Left ventricle myocardium inferior (tissue), 1 donor: ENCODE measurements at places on chromosomes 2 and 18.

DNA sequence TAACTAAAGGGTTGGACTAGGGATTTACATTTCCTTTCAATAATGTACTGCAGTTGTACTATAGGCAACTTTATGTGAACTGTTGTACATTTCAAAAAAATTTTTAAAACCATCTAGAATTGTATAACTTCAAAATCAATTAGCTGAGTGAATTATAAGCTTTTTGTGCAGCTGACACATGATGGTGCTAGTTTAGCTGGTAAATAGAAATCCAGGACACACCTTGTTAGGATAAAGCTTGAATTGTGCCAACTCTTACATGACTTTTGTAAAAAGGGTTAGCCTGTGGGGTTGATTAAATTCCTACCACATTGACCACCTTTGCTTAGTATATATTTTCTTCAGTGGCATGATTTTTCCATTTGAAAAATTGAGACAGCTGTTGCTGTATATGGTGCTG, 104.4 kb downstream of the CPS1 start:
- no peak for DNase-seq

- DNase-seq = no peak
These were observed 8.2 kb downstream of the FBXO15 start for GRCh38 chr18:74139411-74139810.

DNA sequence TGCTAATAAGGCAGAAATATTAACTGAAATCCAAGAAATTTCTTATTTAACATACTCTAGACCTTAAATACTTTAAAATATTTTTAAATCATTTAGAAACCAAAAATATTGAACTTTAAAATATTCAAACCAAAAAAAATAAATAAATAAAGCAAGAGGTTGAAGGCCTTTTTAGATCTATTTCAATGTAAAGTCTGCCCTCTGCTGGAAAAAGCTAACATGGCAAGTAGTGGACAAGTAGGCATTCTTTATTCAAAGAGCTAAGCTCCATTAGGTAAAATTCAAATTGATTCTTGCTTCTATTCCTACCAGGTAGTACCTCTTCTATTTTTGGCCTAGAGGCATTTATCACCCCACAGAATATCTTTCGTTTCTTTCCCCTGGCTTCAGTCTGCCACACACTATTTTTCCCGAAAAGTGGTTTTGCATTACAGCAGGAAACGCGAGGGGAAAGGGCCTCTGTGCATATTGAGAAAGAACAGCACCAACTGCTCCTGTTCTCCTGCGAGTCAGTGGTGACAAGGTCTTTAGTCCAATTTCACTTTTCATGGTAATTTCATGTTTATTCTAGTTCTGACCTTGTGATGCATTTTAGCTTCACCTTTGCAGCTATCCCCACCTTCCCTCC, 20.4 kb downstream of the IFIH1 start:
- DNase-seq = no peak

GRCh38 chr2:229800997-229801754, 86.8 kb upstream of the DNER start:
- peak; percentile 22 for DNase-seq

DNA sequence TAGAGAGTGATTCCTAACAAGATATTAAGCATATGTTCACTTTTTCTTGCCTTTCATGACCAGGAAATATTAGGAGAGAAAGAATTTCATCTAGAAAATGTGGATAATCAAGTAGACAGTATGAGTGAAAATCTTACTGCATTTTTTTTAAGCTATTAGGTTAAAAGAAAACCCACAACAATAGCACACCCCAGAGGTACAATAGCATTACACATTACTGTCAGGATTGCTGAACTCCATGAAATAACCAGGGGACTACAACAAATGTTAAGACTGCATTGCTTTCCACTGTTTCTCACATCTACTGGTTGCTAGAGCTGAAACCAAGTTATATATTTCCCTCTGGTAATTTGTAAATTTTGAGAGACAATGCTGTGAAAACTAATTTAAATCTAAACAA, 33.7 kb downstream of the KLF7 start:
- no peak for DNase-seq

GRCh38 chr2:150732064-150732463, 244.6 kb upstream of the RND3 start:
- no peak for DNase-seq

- DNase-seq = no peak
These were observed 94.7 kb downstream of the ANKRD44 start for GRCh38 chr2:197215748-197216360.

GRCh38 chr2:219296142-219296541, 13.1 kb downstream of the PTPRN start:
- DNase-seq = no peak

DNA sequence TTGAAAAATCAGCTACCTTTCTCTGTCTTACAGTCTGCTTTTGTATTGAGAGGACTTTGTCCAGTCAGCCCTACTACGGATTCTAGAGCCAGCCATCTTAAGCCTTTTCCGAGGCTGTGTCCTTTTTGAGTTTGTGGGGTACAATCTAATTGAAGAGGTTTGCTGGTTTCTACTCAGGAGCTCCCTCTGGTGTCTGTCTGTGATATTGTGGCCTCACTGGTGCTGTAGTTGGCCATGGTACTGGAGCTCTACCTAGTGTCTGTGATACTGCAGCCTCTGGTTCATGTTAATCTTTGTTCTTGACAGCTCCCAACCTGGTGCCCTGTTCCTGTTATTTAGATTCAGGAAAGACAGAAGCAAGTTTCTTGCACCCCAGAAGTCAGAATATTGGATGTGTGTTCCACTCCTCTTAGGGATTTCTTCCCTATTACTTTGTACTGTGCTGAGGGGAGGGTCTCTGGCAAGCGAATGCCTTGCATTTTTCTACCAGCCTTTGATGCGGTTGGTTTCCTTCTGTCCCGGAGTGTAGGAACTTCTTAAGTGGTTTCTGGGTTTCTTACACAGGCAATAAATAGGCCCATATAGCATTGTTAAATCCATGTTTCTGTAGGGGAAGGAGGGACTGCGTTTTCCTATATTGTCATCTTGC, 78.5 kb downstream of the ACSL3 start:
- no peak for DNase-seq

GRCh38 chr18:36051760-36052159, 15.6 kb downstream of the RPRD1A start:
- no peak for DNase-seq

DNA sequence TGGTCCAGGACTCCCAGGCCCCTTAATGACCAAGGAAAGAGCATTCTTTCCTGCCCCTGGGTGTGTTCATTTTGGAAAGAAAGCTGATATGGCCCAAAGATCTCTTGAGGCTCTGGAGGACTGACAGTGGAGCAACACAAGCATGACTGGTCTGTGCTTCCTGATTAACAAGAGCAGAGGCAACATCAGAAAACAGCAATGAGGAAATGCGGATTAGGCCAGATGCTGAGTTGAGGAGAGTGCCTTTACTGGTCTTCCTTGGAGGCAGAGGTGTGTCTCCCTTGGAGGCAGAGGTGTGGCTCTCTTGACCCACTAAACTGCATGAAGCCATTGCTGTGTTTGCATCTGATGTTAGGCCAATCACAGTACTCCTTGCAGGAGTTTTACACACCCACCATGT, 19.9 kb downstream of the IL36B start:
- DNase-seq = no peak

DNA sequence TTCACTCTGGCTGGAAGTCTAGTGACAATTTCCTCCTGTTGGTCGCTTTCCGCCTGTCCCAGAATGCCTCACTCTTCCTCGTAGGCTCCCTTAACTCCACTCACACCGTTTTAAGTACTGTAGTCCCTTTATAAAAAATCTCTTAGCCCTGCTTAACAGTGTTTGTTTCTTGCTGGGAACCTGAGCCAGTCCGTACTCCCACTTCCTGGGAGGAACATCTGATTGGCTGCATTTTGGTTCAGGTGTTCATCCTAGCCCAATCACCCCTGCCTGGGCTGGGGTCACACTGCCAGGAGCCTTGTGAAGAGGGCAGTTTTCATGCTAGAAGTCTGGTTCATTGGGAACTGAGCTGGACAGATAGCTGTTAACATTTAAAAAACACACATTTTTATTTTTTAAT, 25.6 kb upstream of the TOGARAM2 start:
- DNase-seq = no peak

GRCh38 chr2:235520787-235521186, 26.9 kb downstream of the AGAP1 start:
- DNase-seq = no peak

- DNase-seq = peak; percentile 59
These were observed 34.4 kb downstream of the LGALSL start for GRCh38 chr2:64488050-64488974.

DNA sequence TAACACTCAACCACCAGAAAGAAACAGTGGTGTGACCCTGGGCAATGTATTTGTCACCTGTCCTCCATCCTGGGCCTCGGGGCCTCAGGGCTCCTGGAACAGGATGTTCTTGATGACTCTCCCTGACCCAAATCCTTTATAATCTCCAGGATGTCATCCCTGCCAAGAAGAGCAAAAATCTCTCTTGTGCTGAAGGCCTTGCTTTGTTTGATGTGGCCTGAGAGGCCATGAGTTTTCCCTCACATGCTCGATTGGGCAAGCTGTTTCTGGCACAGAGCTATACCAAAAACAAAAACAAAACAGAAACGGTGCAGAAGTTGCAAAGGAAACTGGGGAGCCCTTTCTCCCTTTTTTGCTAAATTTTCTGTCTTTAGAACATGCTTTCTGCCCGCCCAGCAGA, 35.7 kb upstream of the ST3GAL5 start:
- DNase-seq = peak; percentile 59

DNA sequence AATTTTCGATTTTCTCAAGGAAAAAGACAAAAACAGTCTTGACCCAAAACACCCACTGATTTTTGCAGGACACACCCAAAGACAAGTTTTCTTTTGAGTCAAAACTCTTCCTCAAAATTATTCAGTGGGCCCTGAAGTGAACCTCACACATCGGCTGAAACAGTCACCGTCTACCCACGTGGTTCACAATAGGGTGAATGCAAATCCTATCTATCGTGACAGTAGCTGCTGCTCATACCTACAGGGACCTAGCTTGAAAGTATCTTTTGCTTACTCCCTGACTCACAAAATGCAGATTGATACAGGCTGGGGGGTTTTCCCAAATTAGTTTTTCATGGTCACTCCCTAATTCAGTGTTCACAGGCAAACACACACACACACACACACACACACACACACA, 10.7 kb upstream of the CD226 start:
- no peak for DNase-seq

DNA sequence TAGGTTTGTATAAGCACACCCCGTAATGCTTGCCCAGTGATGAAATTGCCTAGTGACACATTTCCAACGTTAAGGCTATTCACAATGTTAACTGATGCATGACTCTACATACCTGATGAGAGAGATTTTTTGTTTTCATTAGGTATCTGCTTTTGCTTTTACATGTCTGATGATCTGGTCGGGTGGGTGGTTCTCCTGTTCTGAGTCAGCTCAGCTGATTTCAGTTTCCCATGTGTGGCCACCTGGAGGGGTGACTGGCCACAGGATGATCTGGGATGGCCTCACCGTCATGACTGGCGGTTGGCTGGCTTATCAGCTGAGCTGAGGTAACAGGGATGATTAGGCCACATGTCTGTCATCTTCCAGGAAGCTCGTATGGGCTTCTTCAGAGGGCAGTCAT, 33.8 kb upstream of the ACYP2 start:
- DNase-seq = no peak

GRCh38 chr2:48685126-48685525, 67.5 kb downstream of the GTF2A1L start:
- no peak for DNase-seq

- no peak for DNase-seq
These were observed 59.5 kb downstream of the PUM2 start for GRCh38 chr2:20291106-20291564.

DNA sequence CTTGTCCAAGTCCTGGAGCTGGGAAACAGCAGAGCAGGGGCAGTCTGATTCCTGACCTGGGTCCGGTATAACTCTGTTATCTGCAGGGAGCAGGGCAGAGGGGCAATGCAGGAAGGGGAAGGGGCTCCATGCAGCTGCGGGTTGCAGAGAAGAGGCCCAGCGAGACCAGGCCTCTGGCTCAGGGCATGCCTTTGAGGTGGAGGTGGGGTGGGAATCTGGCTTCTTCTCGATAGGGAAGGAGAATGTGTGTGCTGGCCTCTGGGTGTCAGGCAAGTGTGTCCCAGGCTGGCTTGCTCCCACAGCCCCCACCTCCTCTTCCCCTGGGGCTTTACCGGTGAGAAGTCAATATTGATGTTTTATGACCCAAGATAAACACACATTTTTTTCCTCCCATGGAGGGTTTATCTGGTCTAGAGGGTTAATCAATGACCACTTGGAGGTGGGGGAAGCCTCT, 187.1 kb upstream of the HAAO start:
- DNase-seq = no peak

DNA sequence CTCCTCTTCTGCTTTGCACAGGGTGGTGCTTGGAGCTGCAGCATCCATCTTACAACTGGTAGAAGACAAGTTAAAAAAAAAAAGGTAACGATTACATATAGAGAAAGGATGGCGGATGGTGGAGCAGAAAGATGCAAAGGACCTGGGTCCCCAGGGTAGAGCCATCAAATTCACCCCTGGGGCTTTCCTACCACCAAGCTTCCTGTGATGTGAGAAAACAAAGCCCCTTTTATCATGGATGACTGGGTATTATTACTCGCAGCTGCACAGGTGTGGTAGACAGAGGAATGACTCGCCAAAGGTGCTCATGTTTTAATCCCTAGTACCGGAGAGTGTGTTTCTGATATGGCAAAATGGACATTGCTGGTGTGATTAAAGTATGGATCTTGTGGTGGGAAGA, 1.3 kb upstream of the ACOXL start:
- DNase-seq = no peak

DNA sequence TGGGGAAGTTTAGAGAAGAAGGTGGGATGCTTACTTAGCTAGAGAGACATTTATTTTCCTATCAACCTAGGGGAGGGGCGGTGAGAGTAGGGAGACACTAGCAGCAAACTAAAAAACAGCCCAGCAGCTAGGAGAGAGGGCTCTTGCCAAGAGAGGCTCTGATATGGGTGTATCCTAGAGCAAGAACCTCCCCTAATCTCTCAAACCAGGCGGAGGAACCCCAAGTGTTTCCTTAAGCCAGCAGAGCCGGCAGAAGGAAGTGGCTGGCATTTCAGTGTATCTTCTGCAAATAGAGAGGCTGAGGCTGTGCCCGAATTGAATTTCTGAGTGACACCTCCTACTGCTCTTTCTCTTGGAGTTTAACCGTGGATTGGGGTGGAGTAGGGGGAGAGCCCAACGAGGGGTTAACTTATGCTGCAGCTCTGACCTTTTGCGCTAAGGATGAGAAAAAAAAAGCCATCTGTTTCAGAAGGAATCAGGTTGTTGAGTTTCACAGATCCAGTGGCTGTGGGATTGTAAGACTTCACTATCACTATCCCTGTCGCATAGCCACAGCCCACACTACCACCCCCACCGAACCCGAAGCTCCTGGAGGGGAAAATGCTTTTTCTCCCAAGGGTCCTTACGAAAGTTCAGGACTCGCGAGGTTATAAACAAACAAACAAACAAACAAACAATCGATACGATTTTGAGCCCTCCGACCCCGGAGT, 1.4 kb downstream of the ST8SIA5 start:
- no peak for DNase-seq

GRCh38 chr2:6959751-6960150, 42.5 kb downstream of the RNF144A start:
- no peak for DNase-seq

- DNase-seq = no peak
These were observed 27.4 kb downstream of the RMP24 start for GRCh38 chr18:35999925-36000324.

GRCh38 chr2:82317012-82317411, 2012.5 kb upstream of the LRRTM1 start:
- DNase-seq = no peak

- DNase-seq = no peak
These were observed 112.6 kb downstream of the CERS6 start for GRCh38 chr2:168568476-168569267.

GRCh38 chr2:19979932-19980331, 10.0 kb downstream of the WDR35 start:
- DNase-seq = no peak
